Head of caudate nucleus (tissue), 42 donors: ENCODE measurements at places on chromosomes 6 and 20.

- DNase-seq, result peak; percentile 42
Observed at GRCh38 chr6:41373919-41374617, 38.7 kb downstream of the NCR2 start.

GRCh38 chr20:1920252-1920651, 25.0 kb downstream of the SIRPA start:
- no peak for DNase-seq

DNA sequence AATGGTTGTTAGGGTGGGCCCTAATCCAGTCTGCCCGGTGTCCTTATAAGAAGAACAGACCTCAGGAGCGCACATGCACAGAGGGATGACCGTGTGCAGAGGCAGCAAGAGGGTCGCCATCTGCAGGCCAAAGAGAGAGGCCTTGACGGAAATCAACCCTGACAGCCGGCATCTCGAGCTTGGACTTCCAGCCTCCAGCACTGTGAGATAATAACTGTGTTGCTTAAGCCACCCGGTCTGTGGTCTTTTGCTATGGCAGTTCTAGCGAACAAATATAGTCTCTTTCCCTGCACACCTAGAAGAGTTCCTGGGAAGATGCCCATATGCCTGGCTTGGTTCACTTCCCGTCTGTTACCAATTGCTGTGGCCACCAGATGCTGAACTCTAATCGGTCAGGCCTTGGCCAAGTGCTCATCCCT, 35.3 kb upstream of the PTGIS start:
- no peak for DNase-seq

DNA sequence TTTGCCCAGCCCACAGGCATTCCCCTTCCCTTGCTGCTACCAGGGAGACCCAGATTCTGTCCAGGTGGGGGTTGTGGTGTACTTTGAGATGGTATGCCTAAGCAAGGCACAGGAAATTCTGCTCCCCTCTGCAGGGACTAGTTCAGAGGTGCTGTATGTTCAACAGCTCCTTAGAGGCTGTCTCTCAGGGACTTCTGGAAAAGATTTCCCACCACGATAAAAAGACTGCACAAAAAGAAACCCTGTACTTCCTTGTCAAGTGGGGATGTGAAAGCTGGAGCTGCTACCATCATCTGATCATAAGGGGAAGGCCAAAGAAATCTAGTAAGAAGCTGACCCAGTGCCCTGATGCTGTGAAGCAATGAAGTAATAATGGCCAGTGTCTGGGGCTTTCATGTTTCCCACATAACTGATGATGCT, 51.5 kb upstream of the SMIM29 start:
- no peak for DNase-seq

- no peak for DNase-seq
Observed at GRCh38 chr20:22795871-22796270, 211.5 kb upstream of the FOXA2 start.

- no peak for DNase-seq
Observed at GRCh38 chr20:46063151-46063550, 26.6 kb downstream of the NCOA5 start.

- peak; percentile 75 for DNase-seq
Observed at GRCh38 chr6:98833057-98833306, 1.4 kb upstream of the POU3F2 start.

DNA sequence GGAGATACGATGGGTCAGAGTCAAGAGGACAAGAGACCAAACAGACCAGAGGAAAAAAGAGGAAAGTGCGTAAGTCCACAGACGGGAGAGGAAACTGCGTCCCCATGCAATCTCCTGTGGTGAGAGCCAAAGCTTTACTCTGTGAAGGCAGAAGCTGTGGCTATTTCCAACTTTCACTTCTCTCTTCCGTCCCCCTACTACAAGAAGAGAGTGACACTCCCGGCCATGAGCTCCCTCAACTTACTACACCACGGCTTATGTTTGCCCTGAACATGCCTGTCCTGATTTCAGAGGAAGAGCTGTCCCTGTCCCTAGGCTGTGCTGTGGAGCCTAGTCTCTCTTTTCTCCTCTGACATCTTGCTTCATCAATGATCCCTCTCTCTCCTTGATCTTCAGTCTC, 11.5 kb upstream of the SSR1 start:
- DNase-seq, result peak; percentile 6

GRCh38 chr20:37547912-37548311, 20.2 kb upstream of the BLCAP start:
- no peak for DNase-seq

GRCh38 chr6:68497927-68498326, 137.2 kb upstream of the ADGRB3 start:
- DNase-seq, result no peak
